Suppressor macrophage (primary cell): ENCODE measurements at places on chromosomes 6 and 20.

DNA sequence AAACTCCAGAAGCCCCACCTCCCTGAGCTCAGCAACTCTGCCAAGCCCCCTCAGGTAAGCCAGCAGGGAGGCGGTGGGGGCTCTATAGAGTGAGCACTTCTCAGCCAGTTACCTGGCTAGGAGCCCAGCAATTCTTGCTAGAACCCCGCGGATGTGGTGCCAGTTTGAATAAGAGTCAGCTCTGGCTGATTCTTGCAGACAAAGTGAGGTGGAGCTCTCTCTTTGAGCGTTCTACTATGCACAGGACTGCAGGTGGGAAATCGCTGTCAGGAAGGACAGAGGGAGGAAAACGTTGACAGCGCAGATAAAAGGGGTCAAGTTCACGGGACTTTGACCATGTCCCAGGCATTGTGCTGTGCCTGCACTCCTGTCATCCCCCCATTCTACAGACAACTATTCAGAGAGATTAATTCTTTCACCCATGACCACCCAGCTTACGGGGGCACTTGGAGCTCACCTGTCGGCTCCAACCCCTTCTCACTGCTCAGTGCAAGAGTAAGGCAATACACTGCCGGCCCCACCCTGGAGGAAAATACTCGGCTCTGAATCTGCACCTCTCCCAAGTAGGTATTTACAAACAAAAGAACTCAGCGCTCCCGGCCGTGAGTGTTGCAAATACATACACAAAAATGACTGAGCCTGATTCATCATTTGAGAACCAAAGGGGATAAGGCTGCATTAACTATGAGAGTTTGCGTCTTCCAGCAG lies 92.9 kb downstream of the ANKRD60 start:
- DNase-seq = no peak

GRCh38 chr20:31517373-31517772 lies 3.1 kb downstream of the HM13 start:
- peak; percentile 84 for DNase-seq

GRCh38 chr6:140663094-140663493 lies 1288.6 kb upstream of the CITED2 start:
- no peak for DNase-seq

GRCh38 chr6:105324386-105324950 lies 78.4 kb downstream of the PREP start:
- no peak for DNase-seq

- DNase-seq = no peak
These were observed 124.8 kb downstream of the INSM1 start for GRCh38 chr20:20492521-20493332.

DNA sequence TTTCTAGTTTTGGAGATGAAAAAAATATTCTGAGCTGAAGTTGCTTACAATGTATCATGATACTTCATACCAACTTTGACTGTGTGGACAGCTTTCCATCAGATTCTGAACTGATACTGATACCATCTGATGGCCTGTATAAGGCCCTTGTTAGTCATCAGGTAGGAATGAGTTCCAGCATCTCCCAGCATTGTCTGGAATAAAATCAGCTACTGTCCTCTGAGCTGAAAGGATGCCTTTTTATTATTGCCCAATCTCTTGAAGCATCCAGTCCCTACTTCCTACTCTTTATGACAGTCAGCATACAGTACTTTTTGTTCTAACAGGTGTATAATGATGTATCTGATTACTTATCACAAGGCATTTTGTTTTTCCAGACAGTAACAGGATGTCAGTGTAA lies 70.6 kb upstream of the EYA4 start:
- DNase-seq = no peak

GRCh38 chr6:155417454-155417853 lies 38.2 kb downstream of the NOX3 start:
- DNase-seq = no peak

GRCh38 chr6:112761740-112762139 lies 414.6 kb downstream of the RFPL4B start:
- no peak for DNase-seq

GRCh38 chr20:37914672-37915433 lies 11.9 kb downstream of the VSTM2L start:
- DNase-seq = no peak

- DNase-seq = no peak
These were observed 41.6 kb downstream of the CENPW start for GRCh38 chr6:126381498-126381897.

DNA sequence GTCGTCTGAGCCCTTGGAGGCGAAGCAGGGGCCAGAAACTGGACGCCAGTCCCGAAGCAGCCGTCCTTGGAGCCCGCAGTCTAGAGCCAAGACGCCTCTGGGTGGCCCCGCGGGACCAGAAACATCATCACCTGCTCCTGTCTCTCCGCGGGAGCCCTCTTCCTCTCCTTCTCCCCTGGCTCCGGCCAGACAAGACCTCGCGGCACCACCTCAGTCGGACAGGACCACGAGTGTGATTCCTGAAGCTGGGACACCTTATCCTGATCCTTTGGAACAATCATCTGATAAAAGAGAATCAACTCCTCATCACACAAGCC lies 416 bp downstream of the RSPH4A start:
- DNase-seq = no peak

GRCh38 chr6:112606656-112607435 lies 259.7 kb downstream of the RFPL4B start:
- DNase-seq = no peak

- no peak for DNase-seq
These were observed 88.0 kb downstream of the PTPRK start for GRCh38 chr6:128432394-128432793.

DNA sequence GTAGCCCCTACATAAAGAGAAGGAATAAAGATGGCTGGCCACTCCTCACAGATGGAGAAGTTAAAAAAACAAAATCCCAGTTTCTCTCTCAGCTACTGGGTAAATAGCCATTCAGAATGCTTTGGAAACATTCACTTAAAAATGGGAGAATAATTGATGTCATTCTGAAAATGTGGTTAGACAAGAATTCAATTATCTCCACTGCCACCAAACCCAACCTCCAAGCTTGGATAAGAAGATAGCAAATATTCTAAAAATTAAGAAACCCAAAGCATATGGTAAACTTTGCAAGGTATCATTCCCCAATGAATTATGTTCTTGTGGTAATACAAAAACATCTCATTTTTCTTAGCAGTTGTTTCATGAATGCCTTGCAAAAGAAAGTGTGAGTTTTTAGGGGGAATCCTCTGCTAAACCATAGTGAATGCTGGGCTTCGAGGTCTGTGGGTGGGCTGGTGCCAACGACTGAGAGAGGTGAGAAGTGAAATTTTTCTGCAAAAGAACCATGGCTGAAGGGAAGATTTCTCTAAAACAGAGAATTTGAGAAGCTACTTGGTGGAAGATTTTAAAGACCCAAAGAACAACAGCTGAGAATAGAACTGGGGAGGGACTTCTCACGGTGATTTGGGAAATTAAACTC lies 497.9 kb upstream of the JARID2 start:
- DNase-seq = no peak
